Pancreas (tissue), 10 donors: ENCODE measurements at places on chromosomes 11 and 22. TPM values are rescaled to one million over a fixed set of nuclear protein-coding genes. Genes with fewer than 3 reads are reported as not detected.

DNA sequence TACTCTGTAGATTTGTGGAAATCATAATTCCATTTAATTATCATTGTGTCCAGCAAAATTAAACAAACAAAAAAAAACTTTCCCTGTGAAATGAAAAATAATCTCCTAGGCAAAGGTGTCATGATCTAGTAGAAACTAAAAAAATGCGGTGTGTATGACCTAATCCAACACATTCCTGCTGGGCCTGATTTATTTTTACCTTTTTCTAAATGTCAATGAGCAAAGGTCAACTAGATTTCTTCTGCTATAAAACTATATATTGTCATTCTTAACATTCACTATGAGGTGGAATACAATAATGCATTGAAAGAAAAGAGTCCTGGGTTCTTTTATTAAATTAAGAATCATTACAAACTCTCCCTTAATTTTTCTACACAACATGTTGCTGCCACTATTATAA, 57.1 kb upstream of the MN1 start:
- no peak for DNase-seq

- no peak for DNase-seq
Measured at GRCh38 chr11:81658722-81659121, 1074.9 kb downstream of the FAM181B start.

- no peak for DNase-seq
Measured at GRCh38 chr11:129785383-129786111, 30.1 kb upstream of the TMEM45B start.

- no peak for DNase-seq
Measured at GRCh38 chr11:29309992-29310391, 706.8 kb downstream of the KCNA4 start.

DNA sequence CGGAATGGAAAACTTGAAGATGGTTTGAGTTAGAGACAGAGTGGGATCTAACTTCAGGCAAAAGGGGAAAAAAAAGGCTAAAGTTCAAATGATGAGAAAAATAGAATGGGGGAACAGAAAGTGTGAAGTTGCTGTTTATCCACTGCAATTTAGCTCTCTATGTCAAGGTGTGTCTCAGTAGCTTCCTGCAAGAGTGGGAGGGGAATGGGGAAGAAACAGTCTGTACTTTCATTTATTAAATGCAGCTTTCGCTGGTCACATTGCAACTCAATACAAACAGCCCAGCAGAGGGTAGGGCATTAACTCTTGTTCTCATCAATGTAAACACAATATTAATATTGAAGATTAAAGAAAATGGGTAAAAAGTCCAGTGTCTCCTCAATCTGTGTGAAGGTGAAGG, 214.7 kb upstream of the SYN3 start:
- DNase-seq, result no peak

GRCh38 chr22:40120848-40121247, 56.9 kb upstream of the TNRC6B start:
- no peak for DNase-seq

DNA sequence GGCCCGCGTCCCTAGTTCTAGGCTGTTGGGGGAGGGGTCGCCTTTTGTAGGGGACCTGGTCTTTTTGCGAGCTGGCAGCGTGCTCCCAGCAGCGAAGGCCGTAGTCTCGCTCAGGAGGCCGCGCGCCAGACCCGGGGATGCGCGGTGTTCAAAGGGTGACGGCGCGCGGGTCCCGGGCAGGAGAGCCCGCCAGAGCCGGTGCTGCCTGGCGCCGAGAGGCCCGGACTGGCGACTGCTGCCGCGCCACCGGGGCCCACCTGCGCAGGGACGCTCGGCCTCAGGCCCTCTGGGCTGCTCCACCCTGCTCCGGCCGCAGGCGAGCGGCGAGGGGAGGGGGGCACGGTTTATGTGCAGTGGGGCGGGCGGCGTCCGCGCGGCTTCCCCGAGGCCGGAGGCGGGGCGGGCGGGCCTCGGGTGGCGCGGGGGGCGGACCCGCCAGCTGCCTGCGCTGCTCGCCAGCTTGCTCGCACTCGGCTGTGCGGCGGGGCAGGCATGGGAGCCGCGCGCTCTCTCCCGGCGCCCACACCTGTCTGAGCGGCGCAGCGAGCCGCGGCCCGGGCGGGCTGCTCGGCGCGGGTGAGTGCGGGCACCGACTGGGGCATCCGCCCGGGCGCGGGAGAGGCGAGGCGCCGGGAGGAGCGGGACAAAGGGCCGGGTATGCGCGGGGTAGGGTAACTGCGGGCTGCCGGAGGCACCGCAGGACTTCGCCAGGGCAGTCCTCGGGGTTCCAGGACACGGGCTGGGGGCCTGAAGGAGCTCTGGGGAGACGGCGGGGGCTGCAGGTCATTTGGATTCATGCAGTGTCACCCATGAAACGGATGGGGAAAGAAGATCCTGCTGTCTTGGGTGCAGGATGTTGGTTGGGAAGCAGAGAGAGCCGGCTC, at the start of gene PRSS23:
Gene PRSS23, plus strand, starts transcription at position 467 of the 884 bp plus-strand sequence. CDS start 7,102 bp downstream, outside the sequence.
- DNase-seq, result peak; percentile 72

- no peak for DNase-seq
Measured at GRCh38 chr11:112597286-112597790, 336.7 kb upstream of the PLET1 start.

GRCh38 chr22:48071828-48072227, 1309.4 kb downstream of the TBC1D22A start:
- DNase-seq, result no peak

DNA sequence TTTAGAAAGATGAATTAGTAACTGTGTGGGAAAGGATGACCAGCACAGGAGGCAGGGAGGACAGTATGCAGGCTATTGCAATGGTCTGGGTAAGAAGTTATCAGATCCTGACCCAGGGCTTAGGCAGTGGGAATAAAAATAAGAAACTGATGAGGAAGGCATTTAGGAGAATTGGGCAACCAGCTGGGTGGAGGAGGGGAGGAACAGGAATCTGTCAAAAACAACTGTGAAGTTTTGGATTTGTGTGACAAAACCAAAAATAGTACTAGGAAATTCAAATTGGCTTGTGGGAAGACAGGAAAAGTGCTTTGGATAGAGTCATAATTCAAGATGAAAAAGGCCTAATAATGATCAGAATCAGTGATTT, 27.9 kb downstream of the MMP13 start:
- DNase-seq, result no peak

DNA sequence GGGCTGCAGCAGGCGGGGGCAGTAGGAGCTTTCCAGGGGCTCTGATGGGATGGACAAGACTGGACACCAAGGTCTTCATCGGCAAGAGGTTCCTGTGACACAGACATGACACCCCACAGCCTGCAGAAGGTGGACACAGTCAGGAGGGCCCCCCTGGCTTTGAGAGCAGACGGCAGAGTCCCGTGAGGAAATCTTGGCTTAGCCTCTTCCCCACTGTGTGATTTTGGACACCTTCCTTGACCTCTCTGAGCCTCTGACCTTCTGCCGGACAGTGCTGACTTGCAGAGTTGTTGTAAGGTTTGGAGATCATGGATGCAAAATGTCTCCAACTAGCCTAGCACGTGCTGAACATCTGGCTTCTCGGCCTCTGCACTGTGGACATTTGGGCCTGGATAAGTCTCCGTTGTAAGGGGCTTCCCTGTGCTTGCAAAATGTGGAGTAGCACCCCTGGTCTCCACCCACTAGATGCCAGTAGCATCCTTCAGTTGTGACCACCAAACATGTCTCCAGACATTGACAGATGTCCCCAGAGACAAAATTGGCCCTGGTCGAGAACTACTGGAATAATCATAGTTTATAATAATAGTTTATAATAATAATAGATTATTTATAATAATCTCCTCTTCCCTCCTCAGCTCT, 54.6 kb downstream of the MCM5 start:
- DNase-seq, result no peak

DNA sequence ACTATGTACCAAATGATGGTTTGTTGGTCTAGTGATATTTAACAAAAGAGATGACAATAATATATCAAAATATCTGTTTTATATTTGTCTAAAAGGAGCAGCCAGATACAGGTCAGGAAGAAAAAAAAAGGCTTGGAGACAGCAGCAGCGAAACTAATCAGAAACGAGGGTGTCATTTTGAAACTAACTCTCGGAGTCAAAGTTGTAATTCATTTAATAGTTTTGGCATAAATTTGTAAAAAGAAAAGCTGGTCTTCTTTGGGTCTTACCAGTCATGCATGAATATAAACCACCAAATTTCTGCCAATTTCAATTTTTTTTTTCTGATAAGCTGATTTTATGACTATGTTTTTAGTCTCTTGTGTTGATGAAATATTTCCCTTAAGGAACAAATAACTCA, 25.5 kb downstream of the NPAT start:
- DNase-seq, result no peak

DNA sequence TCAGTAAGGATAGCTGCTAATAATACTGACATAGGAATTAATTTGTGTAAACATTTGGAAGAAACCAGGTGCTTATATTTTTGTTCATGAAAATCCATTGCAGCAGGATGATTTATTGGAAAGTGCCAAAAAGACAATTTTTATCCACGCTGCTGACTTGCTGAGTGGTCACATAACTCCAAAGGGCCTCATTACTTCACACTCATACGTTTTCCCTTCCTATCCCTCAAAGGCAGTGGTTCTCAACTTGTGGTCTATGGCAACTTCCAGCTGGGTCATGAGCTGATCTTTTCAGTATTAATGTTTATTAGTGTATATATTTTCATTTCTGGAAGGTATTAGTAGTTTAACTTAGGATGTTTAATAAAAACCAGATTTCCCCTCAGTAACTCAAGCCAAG, 178.1 kb downstream of the UVRAG start:
- no peak for DNase-seq

DNA sequence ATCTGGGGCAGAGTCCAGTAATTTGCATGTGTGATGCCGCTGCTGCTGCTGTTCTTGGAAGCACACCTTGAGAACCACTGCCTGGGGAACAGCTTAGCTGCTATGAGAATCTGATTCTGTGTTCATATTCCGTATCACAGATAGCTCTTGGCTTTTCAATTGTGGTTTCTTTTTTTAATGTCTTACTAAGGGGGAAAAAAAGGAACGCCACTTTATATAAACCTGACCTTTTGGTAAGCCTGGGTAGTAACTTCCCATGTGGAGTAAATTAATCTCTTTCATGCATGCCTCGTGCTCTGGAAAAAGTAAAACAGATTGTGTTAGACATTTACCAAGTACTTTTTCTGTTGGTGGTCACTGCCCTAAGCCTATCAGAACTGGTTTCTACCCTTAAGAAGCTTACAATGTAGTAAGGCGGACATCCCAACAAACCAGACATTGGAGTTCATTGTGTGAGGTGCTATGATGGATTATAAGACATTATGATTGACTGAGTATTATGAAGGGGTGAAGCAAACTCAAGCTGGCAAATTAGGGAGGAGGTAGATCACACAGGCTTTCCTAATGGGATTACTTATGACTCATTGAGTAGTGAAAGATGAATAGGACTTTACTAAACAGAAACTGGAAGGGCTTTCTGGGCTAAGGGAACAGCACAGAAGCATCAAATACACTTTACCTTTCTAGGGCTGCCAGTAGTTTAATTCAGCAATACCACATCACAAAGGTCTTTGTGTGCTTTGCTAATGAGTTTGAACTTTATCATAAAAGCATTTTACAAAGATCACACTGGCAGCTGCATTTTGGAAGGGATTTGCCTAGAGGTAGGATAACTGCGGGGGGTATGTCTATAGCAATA, 64.7 kb downstream of the MAML2 start:
- no peak for DNase-seq

DNA sequence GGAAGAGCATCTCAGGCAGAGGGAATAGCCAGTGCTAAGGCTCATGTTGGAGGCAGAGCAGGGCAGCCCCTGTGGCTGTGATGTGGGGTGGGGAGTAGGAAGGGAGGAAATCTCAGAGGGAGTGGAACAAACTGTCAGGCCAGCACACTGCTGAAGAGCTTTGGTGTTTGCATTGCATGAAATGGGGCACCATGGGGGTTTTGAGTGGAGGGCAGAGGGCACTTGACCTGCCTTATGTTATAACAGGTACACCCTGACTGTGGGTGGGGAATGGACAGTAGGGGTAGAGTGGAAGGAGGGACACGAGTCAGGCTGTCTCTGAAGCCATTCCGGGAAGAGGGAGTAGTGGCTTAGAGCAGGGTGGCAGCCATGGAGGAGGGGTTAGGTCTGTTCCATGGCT, 24.0 kb downstream of the PRDM11 start:
- peak; percentile 28 for DNase-seq

- DNase-seq, result no peak
Measured at GRCh38 chr11:23314162-23314561, 453.9 kb upstream of the CCDC179 start.

- no peak for DNase-seq
Measured at GRCh38 chr11:111378861-111379601, at the start of gene POU2AF1. TSS of gene POU2AF1 (minus strand) at chr11:111379275. CDS start at chr11:111379177, 98 bp downstream.

DNA sequence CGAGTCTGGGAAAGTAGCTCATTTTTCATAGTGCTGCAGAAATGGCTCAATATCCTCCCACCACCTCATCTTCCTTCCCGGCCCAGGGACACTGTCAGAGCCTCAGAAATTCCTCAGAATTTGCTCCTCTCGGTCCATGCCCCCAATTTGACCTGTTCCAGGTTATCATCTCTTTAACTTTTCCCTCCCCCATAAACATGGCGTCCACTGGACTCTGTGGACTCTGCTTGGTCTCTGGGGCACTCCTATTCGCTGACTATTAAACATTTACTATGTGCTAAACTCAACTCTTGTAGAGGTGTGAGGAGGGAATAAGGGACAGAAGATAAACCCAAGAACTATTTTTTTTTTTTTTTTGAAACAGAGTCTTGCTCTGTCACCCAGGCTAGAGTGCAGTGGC, 8.2 kb upstream of the PC start:
- no peak for DNase-seq

- no peak for DNase-seq
Measured at GRCh38 chr11:12587333-12587991, 86.8 kb upstream of the TEAD1 start.

The SLC5A1 gene
- 3.2 TPM for total RNA-seq

The POU2AF2 gene
- total RNA-seq, result 0.28 TPM

The OAF gene
- 37.1 TPM for total RNA-seq

The OR6A2 gene
- total RNA-seq, result 0.14 TPM

The SEC14L2 gene
- total RNA-seq, result 6.6 TPM

The ST14 gene
- 51.5 TPM for total RNA-seq

The SH3BP1 gene
- 4.1 TPM for total RNA-seq

The LGALS12 gene
- total RNA-seq, result 0.31 TPM

The GDPD4 gene
- total RNA-seq, result not detected

The CNTN5 gene
- 1.1 TPM for total RNA-seq
